Motor neuron (in vitro differentiated cells): ENCODE measurements at places on chromosomes 12 and 14.

DNA sequence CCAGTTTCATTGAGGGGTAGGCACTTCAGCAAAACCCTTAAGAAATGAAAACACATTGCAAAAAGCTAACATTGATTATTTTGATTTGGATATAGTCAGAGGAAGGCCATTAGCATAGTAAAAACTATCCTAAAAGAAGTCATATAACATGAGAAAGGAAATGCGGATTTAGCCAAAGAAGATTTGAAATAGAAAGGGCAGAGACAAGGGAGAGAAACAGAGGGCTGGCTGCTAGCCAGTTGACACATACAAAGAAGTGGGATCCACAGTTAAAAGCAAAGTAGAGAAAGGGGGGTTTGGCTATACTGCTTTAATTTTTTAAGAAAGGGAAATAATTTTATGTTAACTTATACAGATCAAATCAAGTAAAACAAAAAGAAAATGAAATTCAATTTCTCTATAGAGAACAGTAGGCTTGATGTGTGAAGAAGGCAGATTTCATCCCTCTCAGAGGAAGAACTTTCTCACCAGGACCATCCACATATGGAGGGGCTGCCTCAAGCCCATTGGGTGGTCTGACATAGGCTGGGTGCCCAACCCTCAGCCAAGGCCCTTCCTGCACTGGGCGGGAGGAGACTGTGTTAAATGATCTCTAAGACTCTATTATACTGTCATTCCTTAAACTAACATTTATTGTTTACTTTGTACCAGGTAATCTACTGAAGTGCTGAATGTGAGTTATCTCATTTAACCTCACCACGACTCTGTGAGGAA, 420.3 kb downstream of the CCDC91 start:
- no peak for ATAC-seq

- no peak for ATAC-seq
Observed at GRCh38 chr14:47269756-47270492, 405.5 kb downstream of the MDGA2 start.

DNA sequence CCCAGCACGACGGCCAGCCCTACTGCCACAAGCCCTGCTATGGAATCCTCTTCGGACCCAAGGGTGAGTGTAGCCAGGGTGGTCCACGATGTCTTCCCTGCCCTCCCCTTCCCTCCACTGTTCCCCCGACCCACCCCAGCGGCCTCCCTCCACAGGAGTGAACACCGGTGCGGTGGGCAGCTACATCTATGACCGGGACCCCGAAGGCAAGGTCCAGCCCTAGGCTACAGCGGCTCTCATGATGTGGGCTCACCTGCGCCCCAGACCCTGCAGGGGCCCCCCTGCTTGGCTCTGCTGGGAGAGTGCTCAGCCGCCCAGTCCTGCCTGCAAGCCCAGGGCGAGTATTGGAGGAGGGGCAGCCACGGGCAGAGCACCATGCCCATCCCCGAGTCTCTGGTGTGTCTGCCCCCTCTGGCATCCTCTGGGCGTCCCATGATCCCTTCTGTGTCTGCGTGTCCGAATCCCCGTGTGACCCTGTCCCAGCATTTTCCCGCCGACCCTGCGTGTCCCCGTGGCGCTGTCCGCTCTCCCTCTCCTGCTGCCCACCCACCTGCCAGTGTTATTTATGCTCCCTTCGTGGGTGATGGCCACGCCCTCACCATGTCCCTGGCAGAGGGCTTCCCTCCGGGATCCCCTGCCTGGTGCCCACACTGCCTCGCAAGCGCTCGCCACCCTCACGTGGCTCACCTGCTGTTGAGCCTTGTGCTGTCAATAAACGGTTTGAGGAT, 5.0 kb downstream of the CRIP2 start:
- no peak for ATAC-seq

DNA sequence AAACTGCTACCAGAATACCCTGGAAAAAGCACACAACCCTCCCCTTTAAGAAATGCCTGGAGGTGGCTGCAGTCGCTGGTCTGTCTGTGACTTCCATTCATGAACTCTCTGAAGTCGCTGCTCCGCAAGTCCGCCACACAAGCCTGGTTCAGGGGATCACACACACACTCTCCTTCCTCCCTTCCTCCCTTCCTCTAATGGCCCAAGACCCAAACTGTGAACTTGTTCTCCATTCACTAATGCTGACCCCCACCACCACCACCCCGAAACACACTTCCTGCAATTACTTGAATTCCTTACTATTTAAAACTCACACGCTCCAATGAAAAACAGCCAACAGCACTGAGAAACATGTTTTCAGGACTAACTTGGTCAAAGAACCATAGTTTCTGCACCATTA, 1.0 kb upstream of the LMO3 start:
- ATAC-seq = no peak

- ATAC-seq = peak; percentile 56
Observed at GRCh38 chr12:27331291-27331926, 1.2 kb upstream of the BMAL2 start.

DNA sequence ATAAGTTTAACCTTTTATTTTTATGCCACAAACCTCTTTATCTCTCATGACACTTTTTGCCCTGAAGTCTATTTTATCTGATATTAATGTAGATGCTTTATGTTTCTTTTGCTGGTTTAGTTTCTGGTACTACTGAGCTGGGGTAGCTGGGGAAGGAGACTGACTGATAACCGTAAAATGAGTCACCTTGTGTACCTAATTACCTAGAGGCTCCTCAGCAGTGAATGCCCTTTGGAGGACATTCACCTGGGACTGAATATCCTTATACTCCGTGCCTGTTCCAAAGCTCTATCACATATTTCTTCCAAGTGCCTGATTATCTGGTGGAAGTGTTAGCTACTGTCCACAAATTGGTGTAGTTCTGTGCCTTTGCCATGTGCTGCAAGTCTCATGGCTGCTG, 13.9 kb downstream of the ATL1 start:
- no peak for ATAC-seq

DNA sequence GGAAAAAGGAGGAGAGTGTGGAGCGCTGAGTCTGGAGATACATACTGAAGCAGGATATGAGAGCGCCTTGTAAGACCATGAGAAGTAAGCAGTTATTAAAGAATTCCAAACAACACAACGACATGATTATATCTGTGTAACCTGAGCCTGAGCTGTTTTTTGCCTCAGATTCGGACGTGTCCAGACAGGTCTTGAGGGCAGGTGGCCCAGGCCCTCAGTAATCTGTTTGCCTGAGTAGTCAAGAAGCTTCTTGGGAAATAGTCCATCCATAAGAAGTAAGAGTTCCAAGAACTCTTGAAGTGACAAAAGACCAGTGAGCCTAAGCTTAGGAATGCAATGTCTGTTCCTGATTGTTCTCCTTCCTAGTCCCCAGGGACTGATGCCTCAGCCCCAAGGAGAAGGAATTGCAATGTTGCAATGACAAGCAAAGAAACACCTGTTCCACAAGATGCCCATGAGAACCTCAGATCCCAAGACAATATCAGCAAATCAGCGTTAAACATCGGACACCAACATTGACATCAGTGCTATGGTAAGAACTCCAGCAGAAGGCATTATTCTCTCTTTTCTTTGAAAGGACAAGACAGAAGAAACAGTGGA, 34.7 kb upstream of the ADAMTS20 start:
- no peak for ATAC-seq

DNA sequence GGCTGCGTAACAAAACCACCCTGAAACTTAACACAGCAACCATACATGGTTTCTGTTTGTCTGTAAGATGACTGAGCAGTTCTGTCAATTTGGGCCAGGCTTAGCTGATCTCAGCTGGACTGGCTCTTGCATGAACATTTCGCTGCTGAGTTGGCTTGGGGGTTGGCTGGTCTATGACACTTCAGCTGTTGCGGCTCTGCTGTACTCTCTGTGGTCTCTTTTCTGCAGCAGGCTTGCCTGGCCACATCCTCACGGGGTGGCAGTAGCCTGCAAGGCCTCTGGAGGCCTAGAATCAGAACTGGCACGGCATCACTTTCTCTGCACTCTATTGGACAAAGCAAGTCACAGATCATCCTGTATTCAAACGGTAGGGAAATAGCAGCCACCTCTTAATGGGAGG, 216.2 kb downstream of the BCL11B start:
- no peak for ATAC-seq

GRCh38 chr12:68375756-68376695, 43.9 kb upstream of the MDM1 start:
- ATAC-seq = no peak
